ENCODE measurements at places on chromosomes 7 and 10.

GRCh38 chr10:131174211-131174565 lies 137.3 kb downstream of the TCERG1L start:
- DNase-seq: no peak

DNA sequence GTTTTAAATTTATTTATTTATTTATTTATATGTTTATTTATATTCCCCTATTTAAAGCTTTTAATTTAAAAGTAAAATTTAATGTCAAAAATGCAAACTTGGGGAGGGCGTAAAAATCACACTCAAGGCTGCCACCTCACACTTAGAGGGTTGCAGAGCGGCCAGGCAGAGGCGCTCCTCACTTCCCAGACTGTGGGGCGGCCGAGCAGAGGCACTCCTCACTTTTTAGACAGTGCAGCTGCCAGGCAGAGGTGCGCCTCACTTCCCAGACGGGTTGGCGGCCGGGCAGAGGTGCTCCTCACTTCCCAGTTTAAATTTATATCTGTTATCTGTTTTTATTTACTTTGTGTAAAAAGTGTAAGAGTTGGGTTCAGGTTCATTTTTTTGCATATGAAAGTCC lies 10.0 kb upstream of the ZNF425 start:
- no peak for DNase-seq

- DNase-seq: no peak
Observed at GRCh38 chr7:119664601-119665000, 608.4 kb upstream of the KCND2 start.

DNA sequence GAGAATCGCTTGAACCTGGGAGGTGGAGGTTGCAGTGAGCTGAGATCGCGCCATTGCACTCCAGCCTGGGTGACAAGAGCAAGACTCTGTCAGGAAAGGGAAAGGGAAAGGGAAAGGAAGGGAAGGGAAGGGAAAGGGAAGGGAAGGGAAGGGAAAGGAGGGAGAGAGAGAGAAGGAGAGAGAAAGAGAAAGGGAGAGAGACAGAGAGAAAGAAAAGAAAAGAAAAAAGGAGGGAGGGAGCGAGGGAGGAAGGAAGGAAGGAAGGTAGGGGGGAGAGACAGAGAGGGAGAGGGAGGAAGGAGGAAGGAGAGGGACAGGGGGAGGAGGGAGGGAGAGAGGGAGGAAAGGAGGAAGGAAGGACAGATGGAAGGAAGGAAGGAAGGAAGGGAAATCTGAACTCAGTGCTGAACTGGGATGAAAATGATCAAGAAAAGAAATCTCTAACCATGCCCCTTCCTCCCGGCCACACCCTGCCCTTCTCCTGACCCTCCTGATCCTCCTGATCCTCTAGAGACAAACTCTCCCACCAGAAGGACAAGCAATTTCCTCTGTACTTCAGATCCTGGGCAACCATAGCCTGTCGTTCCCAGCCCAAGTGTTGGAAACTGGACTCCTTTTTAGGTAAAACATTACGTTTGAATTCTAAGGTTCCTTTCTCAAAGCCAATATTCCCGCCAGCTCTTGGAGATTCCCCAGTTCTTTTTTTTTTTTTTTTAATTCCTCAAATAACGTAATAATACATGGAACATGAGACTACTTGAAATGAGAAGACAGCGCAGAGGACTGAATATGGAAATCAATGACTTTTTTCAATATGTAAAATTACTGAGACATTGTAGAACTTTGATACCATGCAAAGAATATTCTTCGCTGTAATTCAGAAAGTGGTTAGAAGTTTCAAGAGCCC lies 32.1 kb downstream of the NMT2 start:
- DNase-seq: no peak

- peak; percentile 10 for DNase-seq
Observed at GRCh38 chr10:132294561-132295318, 13.0 kb downstream of the STK32C start.

- DNase-seq: no peak
Observed at GRCh38 chr7:136807598-136807997, 60.9 kb upstream of the CHRM2 start.

DNA sequence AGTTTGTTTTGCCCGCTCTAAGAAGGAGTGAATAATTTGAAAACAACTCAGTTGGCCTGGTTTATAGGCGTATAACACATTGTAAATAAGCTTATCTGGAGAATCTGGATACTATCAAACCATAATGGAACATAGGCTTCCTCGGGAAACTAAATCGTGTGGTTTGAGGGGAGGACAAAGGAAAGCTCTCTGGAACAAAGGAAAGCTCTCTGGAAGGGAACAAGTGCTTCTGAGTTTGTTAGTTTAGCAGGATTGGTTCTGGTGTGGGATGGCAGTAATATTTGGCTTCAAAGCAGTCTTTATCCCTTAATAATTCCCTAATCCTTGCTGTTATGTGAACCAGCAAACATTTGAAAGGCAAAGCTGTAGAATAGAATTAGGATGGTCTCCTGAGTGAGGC lies 15.0 kb upstream of the SLK start:
- DNase-seq: no peak

GRCh38 chr10:79071396-79071923 lies 2.7 kb downstream of the ZMIZ1 start:
- DNase-seq: no peak

DNA sequence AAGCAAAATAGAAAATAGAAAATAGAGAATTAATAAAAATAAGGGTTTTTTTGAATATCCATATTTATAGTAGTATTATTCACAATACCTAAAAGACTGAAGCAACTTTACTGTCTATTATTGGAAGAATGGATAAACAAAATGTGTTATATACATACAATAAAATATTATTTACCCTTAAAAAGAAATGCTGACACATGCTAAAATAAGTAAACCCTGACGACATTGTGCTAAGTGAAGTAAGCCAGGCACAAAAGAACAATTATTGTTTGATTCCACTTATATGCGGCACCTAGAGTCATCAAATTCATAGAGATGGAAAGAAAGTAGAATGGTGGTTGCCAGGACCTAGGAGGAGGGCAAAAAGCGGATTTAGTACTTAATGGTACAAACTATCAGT lies 39.0 kb downstream of the LRRC17 start:
- DNase-seq: no peak

DNA sequence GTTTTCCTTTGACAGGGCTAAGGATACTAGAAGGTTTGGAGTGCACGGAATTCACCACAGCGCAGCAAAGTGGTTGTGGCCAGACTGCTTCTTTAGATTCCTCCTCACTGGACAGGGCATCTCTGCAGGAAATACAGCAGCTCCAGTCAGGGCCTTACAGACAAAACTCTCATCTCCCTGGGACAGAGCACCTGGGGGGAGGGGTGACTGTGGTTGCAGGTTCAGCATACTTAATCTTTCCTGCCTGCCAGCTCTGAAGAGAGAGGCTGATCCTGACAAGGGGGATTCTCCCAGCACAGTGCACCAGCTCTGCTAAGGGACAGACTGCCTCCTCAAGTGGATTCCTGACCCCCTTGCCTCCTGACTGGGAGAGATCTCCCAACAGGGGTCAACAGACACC lies 1257.9 kb downstream of the NXPH1 start:
- DNase-seq: no peak

- peak; percentile 26 for DNase-seq
Observed at GRCh38 chr7:2006921-2007381, 225.8 kb downstream of the MAD1L1 start.

DNA sequence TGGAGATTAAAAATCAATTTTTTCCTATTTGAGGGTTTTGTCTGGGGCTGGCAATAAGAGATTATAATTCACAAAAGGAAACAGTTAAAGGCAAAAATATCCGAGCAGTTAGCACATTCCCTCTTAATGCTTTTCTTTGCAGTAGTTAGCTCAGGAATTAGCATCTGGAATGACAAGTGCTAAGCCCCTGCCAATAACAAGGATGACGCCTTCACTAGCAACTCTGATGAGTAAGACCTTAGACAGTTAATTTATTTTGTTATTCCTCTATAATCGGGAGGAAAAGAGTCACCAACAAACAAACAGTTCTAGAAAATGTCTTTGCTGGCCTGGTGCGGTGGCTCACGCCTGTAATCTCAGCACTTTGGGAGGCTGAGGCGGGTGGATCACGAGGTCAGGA lies 151.3 kb downstream of the TRIL start:
- no peak for DNase-seq

DNA sequence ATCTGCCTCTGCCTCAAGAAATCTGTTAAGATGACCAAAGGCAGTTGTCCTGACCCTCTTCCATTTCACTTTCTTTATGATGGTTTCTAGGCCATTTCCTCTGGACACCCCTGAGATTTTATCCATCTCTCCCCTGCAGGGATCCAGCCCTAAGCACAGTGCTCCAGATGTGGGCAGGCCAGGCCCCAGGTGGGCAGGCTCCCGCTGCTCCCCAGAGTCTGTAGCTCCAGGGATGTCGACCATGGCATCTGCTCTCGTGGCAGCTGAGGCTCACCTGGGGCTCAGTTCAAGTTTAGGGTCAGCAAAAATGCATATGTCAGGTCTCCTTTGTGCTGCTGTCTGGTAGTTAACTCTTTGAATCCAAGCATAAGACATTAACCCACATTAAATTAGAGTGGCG lies 11.8 kb downstream of the CEP41 start:
- no peak for DNase-seq

GRCh38 chr7:24574386-24574785 lies 1.1 kb downstream of the PALS2 start:
- no peak for DNase-seq

DNA sequence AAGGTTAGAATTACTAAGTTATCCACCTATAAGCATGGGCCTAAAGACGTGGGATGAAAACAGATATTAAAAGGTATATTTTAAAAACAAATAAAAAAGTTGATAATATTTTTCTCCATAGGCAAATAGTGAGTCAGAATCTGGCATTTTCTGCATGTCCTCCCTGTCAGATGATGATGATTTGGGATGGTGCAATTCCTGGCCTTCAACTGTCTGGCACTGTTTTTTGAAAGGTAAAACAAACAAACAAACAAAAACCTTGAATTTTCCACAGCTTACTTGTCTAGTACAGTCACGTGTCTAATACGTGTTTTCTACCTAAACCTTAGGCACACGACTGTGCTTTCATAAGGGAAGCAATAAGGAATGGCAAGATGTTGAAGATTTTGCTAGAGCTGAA lies 17.4 kb downstream of the HBP1 start:
- no peak for DNase-seq

- no peak for DNase-seq
Observed at GRCh38 chr7:25802473-25802872, 349.5 kb upstream of the NFE2L3 start.

Data from glutamatergic neuron (in vitro differentiated cells).